ENCODE measurements at places on chromosomes 5 and 9.

- no peak for DNase-seq
These were observed 15.1 kb downstream of the ADRB2 start for GRCh38 chr5:148841519-148841918.

DNA sequence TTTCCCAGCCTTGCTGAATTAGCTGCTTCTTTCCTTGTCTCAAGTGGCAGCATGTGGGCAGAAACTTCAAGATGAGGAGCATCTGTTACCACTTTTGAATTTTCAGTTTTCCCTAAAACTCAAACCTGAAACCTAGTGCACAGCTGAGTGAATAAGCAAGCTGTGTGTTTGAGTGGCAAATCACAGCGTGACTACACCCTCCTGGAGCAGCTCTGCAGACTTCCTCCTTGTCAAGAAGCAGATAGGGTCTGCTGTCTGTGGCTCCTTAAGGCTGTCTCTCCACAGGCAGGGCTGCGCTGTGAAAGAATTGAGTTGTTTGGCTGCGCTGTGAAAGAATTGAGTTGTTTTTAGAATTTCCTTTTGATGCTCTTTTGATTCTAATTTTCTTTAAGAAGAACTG lies 179.7 kb upstream of the HAPLN1 start:
- DNase-seq: no peak

DNA sequence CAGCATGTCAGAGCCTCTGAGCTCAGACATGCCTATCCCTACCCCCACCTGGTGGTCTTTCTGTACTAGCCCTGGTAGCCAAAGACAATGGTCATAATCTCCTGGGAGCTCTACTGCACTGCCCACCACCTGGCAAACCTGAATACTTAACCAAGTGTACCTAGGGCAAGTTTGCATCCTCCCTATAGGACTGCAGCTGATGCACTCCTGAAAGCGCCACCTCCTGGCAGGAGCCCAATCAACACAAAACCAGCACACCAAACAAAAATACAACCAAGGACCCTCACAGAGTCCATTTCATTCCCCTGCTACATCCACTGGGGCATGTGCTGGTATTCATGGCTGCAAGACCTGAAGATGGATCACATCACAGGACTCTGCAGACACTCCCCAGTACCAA lies 14.8 kb upstream of the FAM174A start:
- no peak for DNase-seq

DNA sequence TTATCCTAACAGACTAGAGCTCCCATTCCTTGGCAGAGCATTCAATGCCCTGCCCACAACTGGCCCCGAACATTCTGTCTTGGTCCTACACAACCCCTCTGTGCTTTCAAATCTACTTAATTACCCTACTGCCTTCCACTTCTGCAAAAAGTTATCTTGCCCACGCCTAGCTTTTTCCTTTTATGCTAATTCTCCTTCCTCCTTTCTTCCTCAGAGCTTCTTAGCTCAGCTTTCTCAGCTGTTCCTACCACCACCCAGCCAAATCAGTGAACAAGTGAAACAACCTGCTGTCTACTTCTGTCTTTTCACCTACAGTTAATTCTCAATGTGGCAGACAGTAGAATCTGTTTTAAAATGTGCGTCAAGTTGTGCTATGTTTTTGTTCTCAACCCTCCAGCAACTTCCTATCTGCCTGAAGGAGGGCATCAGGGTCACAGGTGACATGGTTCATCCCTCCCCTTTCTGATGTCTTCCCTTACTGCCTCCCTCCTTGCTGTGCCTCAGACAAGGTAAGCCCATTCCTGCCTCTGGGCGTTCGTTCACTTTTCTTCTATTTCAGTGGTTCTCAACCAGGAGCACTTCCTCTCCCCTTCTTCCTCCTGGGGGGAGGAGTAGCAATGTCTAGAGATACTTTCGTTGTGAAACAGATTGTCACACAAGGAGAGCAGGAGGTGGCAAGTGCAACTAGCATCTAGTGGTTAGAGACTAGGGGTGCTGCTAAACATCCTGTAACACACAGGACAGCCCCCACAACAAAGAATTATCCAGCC lies 1.3 kb upstream of the REEP5 start:
- DNase-seq: no peak

- DNase-seq: peak; percentile 69
These were observed 59.6 kb upstream of the GRAMD2B start for GRCh38 chr5:126363658-126364057.

DNA sequence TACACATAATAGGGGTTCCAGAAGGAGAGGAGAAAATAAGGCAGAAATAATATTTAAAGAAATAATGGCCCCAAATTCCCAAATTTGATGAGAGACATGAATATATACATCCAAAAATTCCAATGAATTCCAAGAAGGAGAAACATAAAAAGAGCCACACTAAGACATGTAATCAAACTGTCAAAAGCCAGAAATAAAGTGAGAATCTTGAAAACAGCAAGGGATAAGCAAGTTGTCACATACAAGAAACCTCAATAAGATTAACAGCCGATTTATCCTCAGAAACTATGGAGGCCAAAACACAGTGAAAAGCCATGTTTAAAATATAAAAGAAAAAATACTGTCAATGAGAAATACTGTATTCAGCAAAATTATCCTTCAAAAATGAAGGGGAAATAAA lies 14.5 kb downstream of the CATSPER3 start:
- DNase-seq: no peak

GRCh38 chr5:106368021-106368420 lies 1302.7 kb downstream of the EFNA5 start:
- DNase-seq: no peak

DNA sequence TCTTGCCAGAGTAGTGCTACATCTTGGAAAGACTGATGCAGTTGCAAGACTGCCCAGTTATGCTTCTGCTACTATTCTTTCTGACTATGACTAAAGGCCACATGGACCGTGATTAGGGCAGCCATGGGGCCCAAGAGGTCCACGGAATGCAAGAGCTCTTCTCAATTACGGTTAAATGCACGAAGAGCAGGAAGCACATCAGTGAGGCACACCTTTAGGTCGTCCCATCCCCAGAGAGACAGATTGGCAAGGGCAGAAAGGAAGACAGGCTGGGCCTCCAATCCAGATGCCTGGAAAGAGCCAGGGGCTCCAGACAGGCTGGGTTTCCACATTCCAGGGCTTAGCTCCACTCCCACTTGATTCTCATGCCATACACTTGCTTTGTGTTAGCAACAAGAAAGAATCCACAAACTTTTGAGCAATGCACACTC lies 132.3 kb upstream of the SLIT3 start:
- DNase-seq: peak; percentile 77

DNA sequence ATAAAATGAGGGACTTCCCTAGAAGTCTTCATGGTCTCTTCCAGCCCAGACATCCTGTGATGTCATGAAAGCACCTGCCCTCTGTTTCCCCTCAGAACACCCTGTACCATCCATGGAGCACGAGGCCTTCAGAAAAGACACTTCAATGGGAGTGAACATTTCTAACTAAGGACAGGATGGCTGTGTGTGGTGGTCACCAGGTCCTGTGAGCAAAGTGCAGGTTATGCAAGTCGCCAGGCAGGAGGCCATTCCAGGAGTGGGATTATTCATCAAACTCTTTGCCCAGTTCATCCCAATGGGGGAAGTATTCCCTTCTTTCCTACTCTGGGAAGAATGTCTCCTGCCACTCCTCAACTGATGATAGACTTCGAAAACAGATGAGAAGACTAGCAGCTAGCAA lies 80.5 kb downstream of the SLC1A3 start:
- no peak for DNase-seq

DNA sequence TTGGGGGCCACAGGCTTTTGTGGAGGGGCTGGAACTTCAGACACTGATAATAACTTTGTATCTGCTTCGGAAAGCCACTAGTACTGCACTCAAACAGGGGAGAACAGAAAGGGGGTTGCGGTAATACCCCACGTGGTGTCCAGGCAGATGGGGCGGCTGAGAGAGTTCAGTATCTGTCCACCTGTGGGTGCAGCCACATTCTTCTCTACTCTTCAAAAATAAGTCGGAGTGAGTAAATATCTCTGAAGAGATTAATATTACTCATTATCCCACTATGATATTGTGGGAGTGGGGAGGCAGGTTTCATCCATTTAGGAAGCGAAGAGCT lies 102.1 kb upstream of the SSBP2 start:
- no peak for DNase-seq

GRCh38 chr5:4540375-4541173 lies 599.6 kb upstream of the ADAMTS16 start:
- DNase-seq: no peak

DNA sequence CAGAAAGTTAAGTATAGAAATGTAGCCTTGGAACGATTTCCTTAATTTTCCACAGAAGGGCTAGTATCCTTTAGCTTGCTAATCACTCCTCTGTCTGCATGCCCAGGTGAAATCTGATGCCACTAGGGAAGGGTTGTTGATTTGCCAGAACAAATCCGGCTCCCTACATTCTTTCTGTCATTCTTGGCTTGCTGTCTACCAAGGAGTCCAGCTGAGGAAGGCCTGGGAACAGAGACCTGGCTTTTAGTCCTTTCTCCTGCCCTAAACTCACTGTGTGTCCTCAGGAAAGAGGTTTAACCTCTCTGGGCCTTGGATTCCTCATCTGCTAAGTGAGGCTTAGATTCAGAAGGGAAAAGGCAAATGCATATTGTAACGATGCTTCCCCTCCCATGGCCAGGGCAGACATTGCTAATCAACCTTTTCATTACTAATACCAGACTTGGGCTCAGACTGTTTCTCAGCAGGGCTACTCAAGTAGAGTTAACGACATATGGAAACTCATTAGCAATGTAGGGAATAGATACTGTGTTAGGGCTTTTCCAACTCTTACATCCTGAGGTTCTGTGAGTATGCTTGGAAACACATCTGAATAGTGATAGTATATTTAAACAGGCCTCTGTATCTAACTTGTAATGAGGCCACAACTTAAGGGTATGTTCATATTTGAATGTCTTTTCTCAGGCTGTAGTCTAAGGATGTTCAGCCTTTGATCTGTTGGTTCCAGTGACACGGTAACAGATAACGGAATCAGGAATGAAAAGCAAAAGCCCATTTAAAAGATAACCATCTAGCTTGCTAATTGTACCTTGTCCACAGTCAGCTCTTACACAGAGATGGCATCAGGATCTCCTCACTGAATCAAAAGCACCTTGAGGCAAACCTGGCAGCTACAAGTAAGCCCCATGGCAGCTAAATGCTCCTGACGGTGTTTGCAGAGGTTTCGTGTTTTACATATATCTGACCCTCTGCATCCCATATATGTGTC lies 4.1 kb downstream of the GALNT10 start:
- peak; percentile 84 for DNase-seq

GRCh38 chr5:13658761-13659160 lies 285.7 kb downstream of the DNAH5 start:
- DNase-seq: no peak

GRCh38 chr5:38803246-38803645 lies 42.6 kb upstream of the OSMR start:
- DNase-seq: no peak

DNA sequence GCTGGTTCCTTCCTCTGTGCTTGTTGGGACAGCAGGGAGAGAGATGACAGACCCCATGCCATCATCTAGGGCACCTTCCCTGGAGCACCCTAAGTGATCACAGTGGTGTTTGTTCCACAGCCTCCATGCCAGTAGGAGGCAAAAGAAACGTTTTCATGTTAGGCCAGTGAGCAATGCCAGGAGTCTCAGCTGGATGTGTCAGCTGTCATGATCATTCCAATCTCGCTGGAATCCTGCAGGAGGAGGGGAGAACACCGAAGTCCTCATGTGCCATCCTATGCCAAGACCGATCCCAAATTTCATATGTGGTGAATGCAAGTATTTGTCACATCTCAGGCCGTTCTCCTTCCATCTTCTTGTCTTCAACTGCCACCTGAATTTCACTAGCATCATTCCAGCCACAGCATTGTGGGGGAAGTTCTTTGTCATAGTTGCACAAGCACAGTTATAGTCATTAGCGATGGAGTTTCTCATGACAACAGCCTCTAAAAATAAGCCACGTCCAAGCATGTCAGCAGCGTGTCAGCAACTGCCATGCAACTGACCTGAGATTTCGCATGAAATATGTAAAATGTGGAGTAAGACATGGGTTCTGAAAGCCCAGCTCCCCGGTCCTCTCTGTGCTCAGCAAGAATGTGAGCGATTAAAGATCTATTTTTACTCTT lies 97.2 kb upstream of the DNAH5 start:
- DNase-seq: no peak

GRCh38 chr5:80243567-80243966 lies 12.3 kb downstream of the SERINC5 start:
- DNase-seq: no peak

DNA sequence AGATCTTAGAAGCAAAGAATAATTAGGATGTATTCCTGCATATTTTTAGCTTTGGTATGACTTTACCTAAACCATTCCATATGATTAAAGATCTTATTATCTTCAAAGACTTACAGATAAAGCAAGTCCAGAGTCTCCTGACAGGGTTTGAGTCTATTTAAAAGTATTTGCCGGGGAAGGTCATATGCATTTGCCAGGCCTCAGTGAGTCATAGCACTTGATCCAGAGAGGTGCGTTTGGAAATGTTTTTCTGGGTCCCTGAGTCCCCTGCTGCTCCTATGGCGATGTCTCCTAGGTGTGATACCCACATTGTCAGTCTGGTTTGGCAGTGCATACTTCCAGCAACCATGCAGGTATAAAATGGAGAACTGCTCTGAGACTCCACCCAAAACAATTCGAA lies 217.0 kb downstream of the FBXL7 start:
- no peak for DNase-seq

GRCh38 chr5:149325894-149326293 lies 19.4 kb upstream of the GRPEL2 start:
- no peak for DNase-seq

DNA sequence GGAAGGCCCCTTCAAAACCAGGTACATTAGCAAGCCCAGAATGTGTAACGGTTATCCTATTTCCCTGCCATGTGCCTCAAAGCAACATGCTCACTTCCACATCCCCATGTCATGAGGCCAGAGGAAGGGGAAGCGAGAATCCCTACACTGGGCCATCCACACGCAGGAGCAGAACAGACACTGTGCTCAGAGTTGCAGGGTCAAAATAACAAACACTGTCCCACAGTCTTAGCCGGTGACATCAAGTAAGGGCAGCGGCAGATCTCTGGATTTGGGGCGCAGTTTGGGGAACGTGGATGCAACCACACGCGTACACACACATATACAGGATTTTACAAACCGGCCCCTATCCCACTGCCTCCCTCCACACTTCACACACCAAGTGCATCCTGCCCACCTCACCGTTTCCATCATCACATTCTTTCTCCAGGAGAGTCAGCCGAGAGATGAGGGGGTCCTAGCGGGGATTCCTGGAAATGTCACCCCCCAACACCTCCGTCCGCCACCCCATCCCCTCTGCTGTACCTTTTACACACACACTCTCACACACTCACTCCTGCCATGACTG lies 776 bp downstream of the APBA1 start:
- no peak for DNase-seq

- DNase-seq: no peak
These were observed 1.7 kb downstream of the ITGA1 start for GRCh38 chr5:52789378-52789777.

- peak; percentile 37 for DNase-seq
These were observed 5.7 kb upstream of the ADRB2 start for GRCh38 chr5:148820461-148821395.

GRCh38 chr5:113612060-113612496 lies 98.6 kb downstream of the YTHDC2 start:
- DNase-seq: peak; percentile 16
